CD8-positive, alpha-beta T cell (primary cell): ENCODE measurements at places on chromosomes 16 and 17. TPM values are rescaled to one million over a fixed set of nuclear protein-coding genes. Genes with fewer than 3 reads are reported as not detected.

DNA sequence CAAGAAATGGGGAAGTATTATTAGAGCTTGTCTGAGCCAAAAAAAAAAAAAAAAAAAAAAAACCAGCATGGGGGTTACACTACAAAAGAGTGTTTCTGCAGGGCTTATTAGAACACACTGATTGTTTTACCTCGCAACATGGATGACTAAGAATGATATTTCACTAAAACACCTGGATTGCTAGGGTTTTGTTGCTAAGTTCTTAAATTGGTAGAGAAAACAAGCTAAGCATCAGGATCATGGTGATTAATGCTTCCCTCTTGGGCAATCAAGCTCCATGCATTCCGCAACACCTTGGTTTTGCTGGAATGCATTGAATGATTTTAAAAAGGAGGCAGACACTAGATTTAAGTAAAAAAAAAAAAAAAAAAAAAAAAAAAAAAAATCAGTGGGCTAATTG, 931.4 kb upstream of the CDH8 start:
- no peak for DNase-seq

DNA sequence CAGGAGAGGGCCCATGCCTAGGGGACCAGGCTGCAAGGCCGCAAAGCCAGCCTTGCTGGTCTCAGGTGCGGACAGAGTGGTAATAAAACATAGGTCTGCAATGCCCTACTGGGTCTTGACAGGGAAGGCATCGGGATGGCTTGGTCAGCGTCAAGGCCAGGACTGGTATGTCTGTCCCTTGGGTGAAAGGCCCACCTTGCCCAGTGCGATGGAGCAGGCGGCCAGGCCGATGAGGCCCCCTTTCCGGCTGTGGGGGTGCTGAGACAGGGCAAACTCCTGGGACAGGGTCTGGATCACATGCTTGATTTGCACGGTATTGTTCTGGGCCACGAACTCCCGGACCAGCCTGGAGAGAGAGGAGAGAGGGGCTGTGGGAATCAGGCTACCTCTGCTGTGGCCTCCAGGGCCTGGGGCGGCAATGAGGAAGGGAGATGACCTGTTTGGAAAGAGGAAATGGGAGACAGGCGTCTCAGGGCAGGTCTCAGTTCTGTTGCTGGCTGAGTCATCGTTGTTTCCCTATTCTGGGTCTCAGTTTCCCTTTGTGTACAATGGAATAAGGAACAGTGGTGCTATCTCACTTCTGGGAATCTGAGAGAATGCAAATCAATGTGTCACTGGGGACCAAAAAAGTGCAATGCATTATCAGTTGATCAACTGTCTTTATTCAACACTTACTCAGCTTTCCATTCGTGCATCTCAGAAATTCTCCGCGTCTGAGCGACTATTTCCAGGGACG, 14.8 kb downstream of the VAC14 start:
- DNase-seq, result no peak

- no peak for DNase-seq
Measured at GRCh38 chr17:34760931-34761495, 181.6 kb downstream of the TMEM132E start.

SLC4A1 gene
- total RNA-seq, result not detected

GRCh38 chr17:79126139-79126538, 51.5 kb downstream of the ENGASE start:
- no peak for DNase-seq

DNA sequence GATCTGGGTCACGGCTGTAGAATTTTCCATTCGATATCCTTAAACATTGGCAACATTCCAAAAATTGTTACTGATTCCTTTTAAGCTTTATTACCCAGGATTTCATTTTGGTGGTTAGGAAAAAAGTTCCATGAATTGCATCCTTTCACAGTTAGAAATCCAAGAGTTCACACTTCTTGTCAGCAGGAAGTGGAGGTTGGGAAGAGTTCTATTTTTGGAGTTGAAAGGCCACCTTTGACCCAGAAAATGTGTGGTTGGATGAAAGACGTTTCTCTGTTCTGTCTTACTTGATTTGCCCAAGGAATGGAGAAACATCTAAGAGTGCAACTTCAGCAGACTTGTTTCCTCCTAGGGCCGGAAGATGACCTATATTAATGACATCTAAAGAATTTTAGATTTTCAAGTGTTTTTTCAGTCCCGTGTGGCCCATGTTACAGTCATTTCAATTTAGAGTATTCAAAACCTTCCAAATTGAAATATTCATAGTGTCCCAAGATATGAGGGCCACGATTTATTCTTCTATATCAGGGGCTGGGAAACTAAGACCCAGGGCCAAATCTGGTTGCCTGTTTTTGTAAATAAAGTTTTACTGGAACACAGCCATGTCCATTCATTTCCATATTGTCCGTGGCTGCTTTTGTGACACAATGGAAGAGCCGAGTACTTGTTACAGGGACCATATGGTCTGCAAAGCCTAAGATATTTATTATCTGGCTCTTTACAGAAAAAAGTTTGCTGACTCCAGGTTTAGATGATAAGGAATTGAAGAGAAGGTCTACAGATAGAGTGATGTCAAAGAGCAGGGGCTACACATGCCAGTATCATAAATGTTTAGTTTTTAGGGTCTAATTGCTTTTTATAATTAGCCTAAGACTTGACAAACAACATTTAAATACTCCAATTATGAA, 50.2 kb downstream of the CDK5R1 start:
- no peak for DNase-seq

ABCC11 gene
- total RNA-seq, result not detected

DNA sequence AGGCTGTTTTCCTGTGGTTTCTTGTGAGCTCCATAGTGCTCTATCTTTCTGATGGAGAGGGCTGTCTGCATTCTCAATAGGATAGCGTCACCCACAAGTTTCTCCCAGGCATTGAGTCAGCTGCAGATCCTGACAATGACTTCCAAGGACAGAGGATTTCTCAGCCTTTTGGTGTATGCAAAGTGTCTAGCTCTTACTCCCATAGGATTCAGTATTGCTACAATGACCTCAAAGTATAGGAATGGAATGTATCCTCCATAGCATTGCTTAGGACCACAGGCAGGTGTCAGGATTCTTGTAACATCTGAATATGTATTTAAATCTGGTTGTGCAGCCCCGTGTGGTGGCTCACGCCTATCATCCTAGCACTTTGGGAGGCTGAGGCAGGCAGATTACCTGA, 32.3 kb downstream of the SMIM36 start:
- no peak for DNase-seq

DNA sequence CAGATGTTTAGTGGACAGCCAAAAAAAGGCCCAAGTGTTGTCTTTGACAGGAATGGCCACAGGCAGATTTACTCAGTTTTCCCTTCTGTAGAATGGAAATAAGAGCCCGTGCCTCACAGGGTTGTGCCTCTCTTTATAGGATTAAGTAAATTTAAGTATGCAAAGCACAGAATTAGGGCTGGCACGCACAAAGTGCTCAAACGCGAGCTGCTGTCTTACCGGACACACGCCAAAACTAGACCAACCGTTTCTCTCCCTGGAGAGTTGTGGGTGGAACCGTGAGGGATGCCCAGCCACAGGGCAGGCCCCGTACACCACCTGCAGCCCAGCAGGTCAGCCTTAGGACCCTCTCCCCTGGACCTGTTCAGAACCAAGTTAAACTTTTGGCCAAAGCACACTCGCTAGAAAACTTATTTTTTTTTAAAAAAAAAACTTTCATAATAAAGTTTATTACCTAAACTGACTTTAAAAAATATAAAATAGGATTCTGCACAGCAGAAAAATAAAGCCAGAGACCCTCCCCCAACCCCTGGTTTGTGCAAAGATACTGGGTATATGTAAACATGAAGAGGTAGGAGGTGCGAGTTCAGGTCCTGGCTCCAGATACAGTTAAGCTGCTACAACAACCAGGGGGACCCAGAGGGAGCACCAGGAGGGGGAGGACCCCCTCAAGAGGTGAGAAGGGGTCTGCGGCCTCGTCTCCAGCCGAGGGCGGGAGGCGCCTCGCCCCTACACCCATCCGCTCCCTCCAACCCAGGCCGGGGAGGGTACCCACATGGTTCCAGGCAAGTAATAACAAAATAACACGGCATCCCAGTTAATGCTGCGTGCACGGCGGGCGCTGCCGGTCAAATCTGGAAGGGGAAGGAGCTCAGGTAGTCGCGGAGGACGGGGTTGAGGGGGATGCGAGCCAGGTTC, 1.8 kb downstream of the SOCS1 start:
- DNase-seq, result no peak

GRCh38 chr17:41767324-41768042, 19.0 kb downstream of the JUP start:
- no peak for DNase-seq

- no peak for DNase-seq
Measured at GRCh38 chr17:20172376-20172775, 163.2 kb downstream of the SPECC1 start.

EPX gene
- not detected for total RNA-seq

- DNase-seq, result no peak
Measured at GRCh38 chr16:76579277-76579922, 302.2 kb downstream of the CNTNAP4 start.

ADAD2 gene
- not detected for total RNA-seq

- no peak for DNase-seq
Measured at GRCh38 chr17:73455050-73455687, 143.4 kb upstream of the CDC42EP4 start.

ICAM2 gene
- total RNA-seq, result 38.0 TPM

DNA sequence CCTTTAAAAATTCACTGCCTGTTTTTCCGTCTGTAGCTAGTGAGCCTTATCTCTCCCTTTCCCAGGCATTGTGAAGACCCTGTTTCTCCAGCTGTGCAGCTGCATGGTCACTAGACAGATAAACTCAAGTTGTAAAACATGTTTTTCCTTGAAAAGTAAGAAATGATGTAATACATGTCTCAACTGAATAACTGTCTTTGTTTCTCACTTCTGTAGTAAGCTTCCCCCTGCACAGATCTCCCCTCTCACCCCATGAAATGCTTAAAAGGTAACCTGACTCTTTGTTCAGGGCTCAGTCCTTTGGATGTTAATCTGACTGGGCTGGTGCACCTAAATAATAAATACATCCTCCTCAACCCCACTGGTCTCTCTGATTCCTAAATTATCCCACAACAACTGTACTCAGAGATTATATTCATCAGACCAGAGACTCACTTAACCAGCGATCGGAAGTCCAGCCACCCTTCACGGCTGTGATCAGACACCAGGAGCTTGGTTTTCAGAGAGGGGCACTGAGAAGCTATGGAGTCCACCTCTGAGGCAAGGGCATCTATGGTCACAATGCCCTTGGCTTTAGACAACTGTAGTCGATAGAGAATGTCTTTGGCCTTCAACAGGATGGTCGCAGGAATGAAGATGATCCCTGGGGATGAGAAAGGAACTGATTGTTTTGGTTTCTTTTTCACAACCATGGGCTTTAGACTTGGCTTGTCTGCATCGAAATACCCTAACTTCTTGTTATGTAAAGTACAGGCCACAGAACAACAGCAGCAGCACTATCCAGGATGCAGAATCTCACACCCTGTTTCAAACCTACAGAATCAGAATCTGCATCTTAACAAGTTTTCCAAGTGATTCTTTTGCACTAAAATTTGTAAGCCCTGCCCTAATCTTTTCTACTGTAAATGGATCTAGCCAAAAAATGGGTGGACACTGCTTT, 15.4 kb downstream of the ACSM1 start:
- DNase-seq, result no peak

- no peak for DNase-seq
Measured at GRCh38 chr17:57872536-57872935, 22.7 kb upstream of the MRPS23 start.

- DNase-seq, result peak; percentile 26
Measured at GRCh38 chr16:525520-526180, 1.9 kb upstream of the CAPN15 start.

- DNase-seq, result no peak
Measured at GRCh38 chr17:79833110-79833450, 6.2 kb downstream of the CBX4 start.

GRCh38 chr17:26809033-26809432, 484.9 kb upstream of the WSB1 start:
- DNase-seq, result no peak

- DNase-seq, result no peak
Measured at GRCh38 chr17:74042744-74043486, 160.6 kb upstream of the RPL38 start.

DNA sequence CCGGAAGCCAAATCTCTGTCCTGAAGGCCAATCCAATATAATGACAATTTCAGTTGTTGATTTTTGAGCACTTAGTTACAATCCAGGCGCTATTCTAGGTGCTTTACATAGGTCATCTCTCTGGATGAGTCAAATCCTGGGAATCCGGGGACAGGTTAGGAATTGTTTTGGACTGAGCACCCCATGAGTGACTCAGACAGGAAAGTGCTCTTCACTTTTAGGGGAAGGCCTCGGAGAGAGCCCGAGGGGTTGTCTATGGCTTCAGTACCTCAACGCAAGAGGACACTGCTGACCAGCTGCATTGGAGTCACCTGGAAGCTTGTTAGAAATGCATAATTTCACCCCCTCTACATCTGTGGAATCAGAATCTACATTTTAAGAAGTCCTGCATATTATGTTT, 108.8 kb downstream of the IRX5 start:
- DNase-seq, result no peak

KIF18B gene
- total RNA-seq, result not detected

DNA sequence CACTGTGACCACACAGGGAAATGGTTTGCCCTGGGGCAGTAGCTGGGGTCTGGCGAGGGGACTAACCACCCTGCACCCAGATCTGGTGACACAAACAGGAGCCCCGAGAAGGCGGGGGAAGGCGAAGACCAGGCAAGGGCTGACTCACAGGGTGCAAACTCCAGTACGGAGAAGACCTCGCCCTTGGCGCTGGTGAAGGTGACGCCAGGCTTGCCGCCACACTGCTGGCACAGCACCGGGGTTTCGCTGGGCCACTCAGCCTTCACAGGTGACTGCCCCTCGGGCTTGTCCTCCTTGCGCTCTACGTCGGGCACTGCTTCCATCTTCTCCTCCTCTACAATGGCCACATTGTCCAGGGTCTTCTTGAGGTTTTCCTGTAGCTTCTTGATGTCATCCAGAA, 11.6 kb downstream of the SPHK1 start:
- no peak for DNase-seq

PHKB gene
- total RNA-seq, result 32.8 TPM

GRCh38 chr17:50346313-50347116, 589 bp downstream of the XYLT2 start:
- DNase-seq, result no peak

DNA sequence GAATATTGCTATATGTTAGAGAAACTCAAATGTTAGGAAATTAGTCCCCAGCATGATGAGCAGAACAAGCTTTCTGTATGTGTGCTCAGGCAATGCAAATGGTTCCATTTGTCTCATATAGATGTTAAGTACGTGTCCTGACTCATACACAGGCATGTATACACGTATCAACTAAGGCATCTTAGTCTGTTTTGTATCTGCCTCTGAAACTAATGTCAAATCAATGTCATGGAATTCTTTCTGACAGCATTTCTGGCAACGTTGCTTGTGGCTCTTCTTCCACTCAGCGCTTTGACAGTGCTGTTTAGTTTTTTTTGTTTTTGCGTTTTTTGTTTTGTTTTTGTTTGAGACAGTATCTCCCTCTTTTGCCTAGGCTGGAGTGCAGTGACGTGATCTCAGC, 111.9 kb downstream of the CNTNAP4 start:
- DNase-seq, result no peak

TMIGD1 gene
- not detected for total RNA-seq

CCL5 gene
- total RNA-seq, result 398 TPM

NR1D1 gene
- total RNA-seq, result 25.6 TPM

GRCh38 chr16:12530302-12530701, 273.4 kb downstream of the CPPED1 start:
- DNase-seq, result no peak
